Substantia nigra (tissue), 51 donors: ENCODE measurements at places on chromosomes 1 and 21.

- no peak for DNase-seq
Observed at GRCh38 chr1:55848906-55849305, 633.7 kb upstream of the USP24 start.

- no peak for DNase-seq
Observed at GRCh38 chr1:233333086-233333485, 5.6 kb downstream of the MAP3K21 start.

DNA sequence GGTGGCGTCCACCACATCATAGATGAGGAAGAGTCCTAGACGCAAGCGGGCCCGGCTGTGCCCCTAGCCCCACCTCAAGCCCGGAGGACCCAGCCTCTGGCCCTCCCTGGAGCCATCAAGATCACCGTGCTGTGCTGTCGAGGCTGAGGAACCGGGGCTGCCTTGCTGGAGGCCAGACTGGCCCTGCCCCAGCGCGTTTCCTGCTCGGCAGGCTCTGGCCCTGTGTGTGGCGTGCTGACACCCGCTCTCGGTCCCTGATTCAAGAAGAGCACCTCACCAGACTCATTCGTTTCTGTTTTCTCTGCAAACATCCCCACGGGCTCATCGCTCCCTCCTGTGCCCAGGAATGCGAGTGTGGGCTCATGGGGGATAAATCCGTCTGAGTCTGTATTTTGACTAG lies 51.1 kb downstream of the GLIS1 start:
- no peak for DNase-seq

- DNase-seq, result peak; percentile 58
Observed at GRCh38 chr1:54117815-54118563, 34.8 kb downstream of the CDCP2 start.

DNA sequence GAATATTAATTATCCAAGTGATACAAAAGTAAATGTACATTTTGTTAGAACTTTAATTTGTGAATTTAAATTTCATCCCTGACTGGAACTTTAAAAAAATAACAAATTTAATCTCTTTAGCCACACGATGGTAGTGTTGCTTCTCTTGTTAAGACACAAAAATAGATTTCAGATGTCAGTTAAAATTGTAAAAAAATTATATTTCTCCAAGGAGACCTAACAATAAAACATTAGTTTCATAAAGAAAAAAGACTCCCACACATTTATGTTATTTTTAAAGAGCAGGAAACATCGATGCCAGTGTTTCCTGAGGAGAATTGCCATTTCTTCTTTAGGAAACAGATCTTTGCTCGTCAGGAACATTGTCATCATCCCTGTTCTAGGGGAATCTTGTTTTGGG lies 74.0 kb upstream of the DEPDC1 start:
- no peak for DNase-seq

- no peak for DNase-seq
Observed at GRCh38 chr1:93004566-93005251, 43.4 kb upstream of the DIPK1A start.

DNA sequence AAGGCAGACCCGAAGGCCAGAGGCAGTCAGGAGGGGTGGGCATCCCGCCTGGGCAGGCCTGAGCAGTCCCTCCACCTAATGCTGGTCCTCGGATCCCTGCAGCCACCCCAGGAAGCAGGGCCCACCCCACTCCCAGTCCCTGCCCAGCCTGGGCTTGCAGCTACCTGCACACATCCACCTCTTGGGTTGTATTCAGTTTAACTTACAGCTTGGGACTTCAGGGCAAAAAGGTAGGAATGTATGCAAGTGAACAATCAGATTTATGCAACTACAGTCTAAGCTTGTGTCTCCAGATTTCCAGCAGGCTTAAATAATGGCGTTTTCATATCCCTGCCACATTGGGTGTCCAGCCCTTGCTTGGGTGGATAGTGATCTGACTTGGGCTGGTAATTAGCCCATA lies 17.4 kb downstream of the LDLRAP1 start:
- DNase-seq, result no peak

DNA sequence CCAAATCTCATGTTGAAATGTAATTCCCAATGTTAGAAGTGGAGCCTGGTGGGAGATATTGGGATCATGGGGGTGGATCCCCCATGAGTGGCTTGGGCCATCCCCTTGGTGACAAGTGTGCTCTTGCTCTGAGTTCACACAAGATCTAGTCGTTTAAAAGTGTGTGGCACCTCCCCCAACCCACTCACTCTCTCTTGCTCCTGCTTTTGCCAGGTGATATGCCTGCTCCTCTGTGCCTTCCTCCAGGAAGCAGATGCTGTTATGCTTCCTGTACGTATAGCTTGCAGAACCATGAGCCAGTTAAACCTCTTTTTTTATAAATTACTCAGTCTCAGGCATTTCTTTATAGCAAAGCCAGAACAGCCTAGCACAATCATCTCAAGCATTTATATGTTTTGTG lies 23.0 kb upstream of the HSPA13 start:
- no peak for DNase-seq

- DNase-seq, result no peak
Observed at GRCh38 chr1:228691926-228692325, 43.4 kb upstream of the RHOU start.

- no peak for DNase-seq
Observed at GRCh38 chr1:52153010-52153409, 11.1 kb downstream of the ZFYVE9 start.

DNA sequence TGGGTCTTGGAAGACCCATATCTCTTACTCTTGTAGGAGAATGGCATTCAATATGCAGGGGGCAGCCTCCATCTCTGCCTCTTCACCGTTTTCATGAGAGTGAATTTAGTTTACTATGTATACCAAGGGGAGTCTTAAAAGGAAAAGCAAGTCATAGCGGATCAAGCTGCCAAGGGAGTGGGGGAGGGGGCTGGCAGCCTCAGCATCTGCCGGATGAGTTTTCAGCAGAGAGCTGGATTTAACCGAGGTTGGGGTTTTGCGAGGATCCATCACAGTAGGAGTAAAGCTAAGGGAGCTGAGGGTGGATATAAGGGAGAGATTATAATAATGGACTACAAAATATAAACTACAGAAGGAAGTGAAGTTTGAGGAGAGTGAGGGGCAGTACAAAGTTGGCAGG lies 9.9 kb downstream of the CD160 start:
- DNase-seq, result no peak

GRCh38 chr1:227190321-227190720 lies 128.0 kb downstream of the CDC42BPA start:
- DNase-seq, result no peak

DNA sequence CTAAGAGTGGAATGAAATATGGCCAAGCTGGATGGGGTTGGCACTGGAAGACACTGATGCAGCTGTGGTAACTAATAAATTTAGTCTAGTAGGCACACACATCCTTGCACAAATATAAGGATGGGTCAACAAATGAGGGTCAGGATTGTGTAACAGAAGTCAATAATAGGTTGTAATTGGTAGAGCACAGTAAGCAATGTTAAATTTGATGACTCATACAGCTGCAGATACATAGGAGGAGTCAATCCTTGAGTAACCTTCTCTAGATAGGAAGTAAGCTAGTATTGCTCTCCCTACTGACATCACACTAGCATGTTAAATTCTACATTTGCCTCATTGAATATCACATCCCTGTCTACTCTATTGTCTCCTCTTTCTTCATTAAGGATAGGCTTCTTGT lies 332.1 kb downstream of the PTPRC start:
- DNase-seq, result no peak

GRCh38 chr1:14495996-14496395 lies 102.5 kb upstream of the KAZN start:
- no peak for DNase-seq
